CD4-positive, alpha-beta T cell (primary cell): ENCODE measurements at places on chromosomes 2 and 18.

DNA sequence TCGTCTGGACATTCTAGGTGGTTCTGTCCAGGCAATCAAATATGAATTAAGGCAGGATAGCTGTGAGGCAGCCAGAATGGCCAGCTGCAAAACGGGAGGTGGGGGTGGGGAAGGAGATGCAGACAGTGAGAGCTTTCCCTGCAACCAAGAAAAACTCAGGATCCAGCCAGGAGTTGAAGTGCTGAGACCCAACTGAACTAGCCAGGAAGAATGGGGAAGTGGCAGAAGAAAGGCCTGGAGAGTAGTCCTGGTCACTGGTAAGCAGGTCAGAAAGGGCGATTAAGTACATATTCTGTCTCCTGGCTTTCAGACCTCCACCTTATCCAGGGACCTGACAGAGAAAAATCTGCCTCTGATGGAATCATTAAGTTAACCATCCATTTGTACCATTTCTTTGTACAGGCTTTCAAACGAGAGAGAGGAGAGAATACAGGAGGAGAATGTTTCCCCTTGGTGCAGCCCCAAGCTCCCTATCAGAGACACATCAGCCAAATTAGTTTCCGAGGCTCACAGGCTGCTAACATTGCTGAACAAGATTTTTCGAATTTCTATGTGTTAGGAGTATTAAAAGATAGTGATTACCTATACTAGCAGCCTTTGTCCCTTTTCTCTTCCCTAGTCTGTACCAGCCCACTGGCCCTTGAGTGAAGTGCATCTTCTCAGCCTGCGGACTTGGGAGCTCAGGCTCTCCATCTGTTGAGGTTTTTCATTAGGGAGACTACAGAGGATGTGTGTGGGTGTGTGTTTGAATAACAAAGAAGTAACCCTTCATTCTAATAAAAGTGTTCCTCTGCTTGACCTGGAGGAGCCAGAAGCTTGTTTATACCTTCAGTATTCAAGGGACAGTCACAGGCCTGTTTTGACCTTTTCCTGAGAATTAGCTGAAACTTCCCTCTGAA lies 12.5 kb upstream of the HOXD1 start:
- no peak for DNase-seq

DNA sequence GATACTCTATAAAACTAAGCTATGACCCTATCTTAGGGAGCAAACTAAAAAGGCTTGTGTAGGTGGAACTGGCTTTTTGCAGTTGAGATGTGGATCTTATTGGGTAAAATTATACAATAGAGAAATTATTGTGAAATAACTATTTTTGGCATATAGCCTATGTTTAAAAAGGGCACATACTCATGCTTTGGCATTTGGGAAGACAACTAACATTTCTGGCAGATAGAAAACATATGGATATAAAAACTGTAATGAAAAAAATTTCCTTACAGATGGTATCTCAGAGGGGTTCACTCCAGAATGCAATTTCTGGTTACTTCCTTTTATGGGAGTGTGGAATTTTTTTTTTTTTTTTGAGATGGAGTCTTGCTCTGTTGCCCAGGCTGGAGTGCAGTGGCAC lies 120.1 kb upstream of the CCDC195 start:
- no peak for DNase-seq

- no peak for DNase-seq
These were observed 259.8 kb downstream of the STK39 start for GRCh38 chr2:167987558-167987957.

- no peak for DNase-seq
These were observed 92.7 kb upstream of the CNGA3 start for GRCh38 chr2:98253461-98254070.

- no peak for DNase-seq
These were observed 109.8 kb upstream of the LTBP1 start for GRCh38 chr2:32836933-32837332.

GRCh38 chr2:18346344-18346743 lies 214.1 kb downstream of the RDH14 start:
- DNase-seq: no peak

- no peak for DNase-seq
These were observed 1.8 kb downstream of the METTL5 start for GRCh38 chr2:169822785-169823392.

GRCh38 chr2:159034713-159035112 lies 66.3 kb downstream of the TANC1 start:
- no peak for DNase-seq
